ENCODE measurements at places on chromosomes 13 and 19. TPM values are rescaled to one million over a fixed set of nuclear protein-coding genes. Genes with fewer than 3 reads are reported as not detected.

OR7A5 gene
- total RNA-seq, result not detected

CCDC169 gene
- 0.41 TPM for total RNA-seq

NUDT19 gene
- 34.5 TPM for total RNA-seq

ANGPTL8 gene
- total RNA-seq, result not detected

AP1M2 gene
- total RNA-seq, result 40.6 TPM

CGB1 gene
- total RNA-seq, result not detected

IL17D gene
- 1.5 TPM for total RNA-seq

ADGRE2 gene
- 1.1 TPM for total RNA-seq

C1QTNF9B gene
- total RNA-seq, result not detected

DNMT1 gene
- total RNA-seq, result 59.7 TPM

ZNF560 gene
- not detected for total RNA-seq

ABCA7 gene
- total RNA-seq, result 21.7 TPM

SCEL gene
- 1.3 TPM for total RNA-seq

SIGLEC8 gene
- total RNA-seq, result not detected
